NCI-H1048 (cell line): ENCODE measurements at places on chromosomes 3 and 15.
A peak's percentile ranks its signal among the peaks of the same experiment; 100 is the strongest.

DNA sequence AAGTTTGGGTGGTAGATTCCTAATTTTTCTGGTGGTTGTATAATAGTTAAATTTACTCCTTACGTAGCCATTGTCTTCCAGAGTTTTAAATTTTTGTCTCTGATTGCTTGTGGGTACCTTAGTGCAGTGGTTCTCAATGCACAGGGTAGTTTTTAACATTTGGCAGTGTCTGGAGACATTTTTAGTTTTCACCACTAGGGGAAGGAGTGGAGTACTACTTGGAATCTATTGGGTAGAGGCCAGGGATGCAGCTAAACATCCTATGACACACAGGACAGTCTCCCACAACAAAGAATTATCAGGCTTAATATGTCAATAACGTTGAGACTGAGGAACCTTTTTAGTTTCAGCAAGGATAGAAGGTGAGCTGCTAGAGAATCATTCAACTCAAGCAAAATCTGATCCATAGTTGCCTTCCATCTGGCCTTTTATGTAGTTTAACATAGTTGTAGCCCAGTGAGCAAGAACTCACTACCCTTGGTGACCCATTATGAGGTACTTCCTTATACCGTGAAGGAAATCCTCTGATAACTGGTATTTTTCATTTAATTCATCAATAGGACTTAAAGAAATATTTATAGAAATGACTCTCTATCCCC is 8.6 kb upstream of the STX19 start:
- no peak for DNase-seq

GRCh38 chr3:192850451-192850981 is 67.1 kb downstream of the MB21D2 start:
- DNase-seq: no peak

DNA sequence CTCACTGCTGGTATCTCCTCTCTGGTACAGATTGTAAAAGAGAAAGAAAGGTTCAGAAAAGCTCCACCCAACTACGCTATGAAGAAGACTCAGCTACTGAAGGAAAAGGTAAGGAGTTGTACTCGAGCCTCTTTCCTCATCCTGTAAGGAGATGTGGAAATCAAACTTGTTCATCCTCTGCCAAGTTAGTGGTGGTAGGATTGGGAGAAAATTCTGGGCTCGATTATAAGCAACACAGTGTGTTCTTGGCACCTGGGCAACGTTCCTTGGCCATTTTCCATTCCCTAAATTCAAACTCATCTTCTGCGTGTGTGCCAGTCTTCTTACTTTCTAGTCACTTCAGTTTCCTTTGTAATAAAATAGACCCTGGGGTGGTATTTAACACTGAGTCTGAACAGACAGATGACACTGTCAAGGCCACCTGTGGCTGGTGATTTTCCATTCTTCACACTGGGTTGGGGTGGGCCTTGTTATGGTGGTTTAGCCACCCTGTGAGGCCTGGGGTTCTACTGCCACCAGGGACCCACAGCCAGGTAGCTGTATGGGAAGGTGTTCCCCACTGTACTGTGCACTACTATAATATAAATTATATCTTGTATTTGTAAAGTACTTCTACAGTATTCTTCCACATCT is 17.1 kb upstream of the ITPKA start:
- no peak for DNase-seq

GRCh38 chr3:89506462-89507103 is 399.2 kb downstream of the EPHA3 start:
- DNase-seq: no peak

GRCh38 chr3:105473521-105474223 is 107.0 kb downstream of the ALCAM start:
- DNase-seq: no peak

GRCh38 chr3:188824566-188824965 is 347.2 kb upstream of the TPRG1 start:
- no peak for DNase-seq

DNA sequence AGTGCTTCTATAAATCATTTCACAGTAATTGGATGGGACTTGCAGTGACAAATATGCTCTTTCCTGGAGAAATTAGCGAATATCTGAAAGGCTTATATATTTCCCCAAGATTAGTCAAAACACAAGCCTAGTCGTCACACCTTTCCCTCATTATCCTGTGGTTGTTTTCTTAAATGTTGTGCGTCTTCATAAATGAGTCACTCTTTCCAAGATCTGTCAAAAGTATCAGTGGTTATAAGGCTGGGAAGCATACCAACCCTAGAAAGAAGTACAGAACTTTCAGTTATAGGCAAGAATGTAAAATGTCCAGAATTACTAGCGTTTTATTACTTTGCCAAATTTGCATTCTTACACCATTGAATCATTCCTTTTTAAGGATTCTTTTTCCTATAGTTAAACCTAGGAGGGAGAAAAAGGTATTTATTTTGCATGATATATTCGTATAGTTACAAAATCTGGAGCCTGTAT is 33.6 kb downstream of the TMEM212 start:
- peak; percentile 49 for DNase-seq

DNA sequence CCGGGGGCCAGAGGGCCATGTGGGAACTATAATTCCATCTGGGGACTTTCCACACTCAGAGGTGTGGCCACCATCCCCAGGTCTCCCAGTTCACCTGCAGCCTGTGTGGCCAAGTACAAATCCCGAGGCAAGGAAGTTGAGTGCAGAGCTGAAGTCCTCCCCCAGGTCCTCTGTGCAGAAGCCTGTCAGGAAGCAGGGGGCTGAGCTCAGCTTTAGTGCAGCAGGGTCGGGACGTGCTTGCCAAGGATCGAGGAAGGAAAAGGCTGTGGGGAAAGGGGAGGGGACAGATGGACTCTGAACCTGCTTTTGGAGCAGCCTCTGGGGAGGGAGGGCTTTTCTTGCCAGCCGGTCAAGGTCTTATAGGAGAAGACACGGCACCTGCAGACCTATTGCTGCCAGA is 67.7 kb downstream of the CHRNA7 start:
- DNase-seq: no peak

GRCh38 chr15:47360305-47360704 is 357.0 kb upstream of the SEMA6D start:
- no peak for DNase-seq

- no peak for DNase-seq
Measured at GRCh38 chr3:152031321-152031720, 157.9 kb downstream of the SUCNR1 start.

DNA sequence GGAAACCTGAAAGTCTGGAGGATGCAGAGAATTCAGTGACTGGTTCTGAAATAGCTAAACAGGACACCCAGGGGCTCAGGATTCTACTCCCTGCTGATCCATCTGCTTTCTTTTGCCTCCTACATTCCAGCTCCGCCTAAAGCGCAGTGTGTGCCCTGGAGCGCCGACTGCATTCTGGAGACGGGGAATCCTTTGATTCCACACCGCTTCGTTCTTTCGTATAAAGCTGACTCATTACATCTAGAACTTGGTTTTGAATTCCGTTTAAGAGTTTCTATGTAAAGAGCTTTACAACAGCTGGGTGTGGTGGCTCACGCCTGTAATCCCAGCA is 61.8 kb downstream of the SENP2 start:
- no peak for DNase-seq

DNA sequence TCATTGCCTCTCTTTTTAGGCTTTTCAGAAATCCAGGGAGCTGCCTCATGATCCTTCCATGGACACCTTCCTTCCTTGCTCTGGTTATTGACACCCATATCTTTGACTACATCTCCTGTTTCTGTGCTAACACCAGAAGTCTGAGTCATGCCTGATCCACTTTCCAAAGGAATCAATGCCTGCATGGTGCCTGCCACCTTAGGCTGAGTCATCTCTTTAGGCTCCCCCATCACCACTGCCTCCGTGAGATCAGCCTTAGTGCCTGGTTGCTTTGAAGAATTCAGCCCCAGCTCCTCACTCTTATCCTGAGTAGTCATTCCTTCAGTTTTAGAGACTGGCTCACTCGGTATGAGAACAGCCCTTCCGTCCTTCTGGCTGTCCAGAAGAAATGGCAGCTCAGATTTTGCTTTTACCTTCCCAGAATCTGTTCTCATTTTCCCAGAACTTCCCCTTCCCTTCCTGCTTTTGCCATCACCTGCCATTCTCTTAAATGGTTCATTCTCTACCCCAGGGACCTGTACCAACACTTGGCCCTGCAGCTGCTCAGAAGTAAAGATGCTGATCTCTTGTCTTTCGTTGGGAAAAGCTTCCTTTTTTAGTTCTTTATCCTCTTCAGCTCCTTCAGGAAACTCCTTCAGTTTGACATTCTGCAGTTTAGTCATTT is 105.3 kb downstream of the MAP4 start:
- DNase-seq: no peak

- no peak for DNase-seq
Measured at GRCh38 chr15:65052956-65053355, 7.8 kb downstream of the SLC51B start.
